ENCODE measurements at places on chromosomes 1 and 21.
A peak's percentile ranks its signal among the peaks of the same experiment; 100 is the strongest.

DNA sequence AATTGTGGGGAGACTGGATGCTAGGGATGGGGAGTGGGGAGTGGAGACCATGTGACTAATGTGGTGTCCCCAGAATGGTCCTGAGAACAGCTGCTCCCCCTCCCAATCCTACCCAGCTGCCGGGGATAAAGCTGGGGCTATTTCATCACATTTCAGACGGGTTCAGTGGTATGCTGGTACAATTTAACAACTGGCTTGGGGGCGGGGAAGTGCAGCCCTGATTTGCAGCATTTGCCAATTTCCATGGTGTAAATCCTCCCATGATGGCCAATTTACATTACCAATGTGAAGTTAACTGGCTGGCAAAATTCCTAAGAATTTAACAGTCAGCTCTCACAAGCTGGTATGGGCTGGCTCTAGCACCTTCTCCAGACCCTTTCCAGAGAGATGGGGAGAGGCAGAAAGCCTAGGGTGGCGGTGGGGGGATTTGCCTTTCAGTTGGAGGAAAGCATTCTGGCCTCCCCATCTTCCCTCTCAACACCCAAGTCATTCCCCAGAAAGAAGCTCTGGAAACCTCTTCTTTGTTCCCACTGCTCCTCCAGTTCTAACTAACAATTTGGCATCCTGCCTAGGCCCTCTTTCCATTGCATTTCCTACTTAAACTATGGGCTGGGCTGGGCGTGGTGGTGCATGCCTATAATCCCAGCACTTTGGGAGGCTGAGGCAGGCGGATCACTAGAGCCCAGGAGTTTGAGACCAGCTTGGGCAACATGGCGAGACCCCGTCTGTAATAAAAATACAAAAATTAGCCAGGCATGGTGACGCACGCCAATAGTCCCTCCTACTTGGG is 11.3 kb upstream of the ADGRB2 start:
- no peak for DNase-seq

- DNase-seq, result no peak
Measured at GRCh38 chr21:15124731-15125130, 59.9 kb upstream of the NRIP1 start.

- no peak for DNase-seq
Measured at GRCh38 chr1:66342707-66343106, 191.2 kb upstream of the SGIP1 start.

DNA sequence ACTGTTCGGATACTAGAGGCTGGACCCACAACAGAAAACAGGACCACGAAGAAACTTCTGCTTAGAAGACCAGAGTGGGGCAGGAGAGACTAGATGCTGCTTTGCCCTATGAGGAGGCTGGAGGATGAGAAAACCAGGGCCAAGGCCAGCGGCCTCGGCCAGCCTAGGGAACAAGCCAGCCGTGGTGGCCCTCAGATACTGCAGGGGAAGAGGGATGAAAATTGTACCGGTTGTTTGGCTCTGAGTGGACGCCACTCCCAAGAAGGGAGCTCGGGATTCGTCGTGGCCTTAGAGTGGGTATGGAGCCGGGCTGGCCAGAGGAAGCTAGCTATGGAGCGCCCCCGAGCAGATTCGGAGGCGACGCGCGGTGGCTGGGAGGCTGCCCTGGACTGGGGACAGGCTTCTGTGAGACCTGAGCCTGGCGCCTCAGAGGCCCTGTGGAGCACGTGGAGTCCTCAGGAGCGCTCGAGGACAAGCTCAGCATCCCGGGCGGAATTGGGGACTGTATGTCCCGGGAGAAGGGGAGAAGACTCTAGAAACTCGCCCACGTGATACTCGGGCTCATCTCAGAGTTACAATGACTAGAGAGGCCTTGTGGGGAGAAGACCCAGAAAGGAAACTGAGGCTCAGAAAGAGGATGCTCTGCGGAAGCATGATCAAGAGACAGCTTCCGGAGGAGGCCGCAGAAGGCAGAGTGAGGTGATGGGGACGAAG is 2.8 kb downstream of the PRRX1 start:
- DNase-seq, result peak; percentile 41

DNA sequence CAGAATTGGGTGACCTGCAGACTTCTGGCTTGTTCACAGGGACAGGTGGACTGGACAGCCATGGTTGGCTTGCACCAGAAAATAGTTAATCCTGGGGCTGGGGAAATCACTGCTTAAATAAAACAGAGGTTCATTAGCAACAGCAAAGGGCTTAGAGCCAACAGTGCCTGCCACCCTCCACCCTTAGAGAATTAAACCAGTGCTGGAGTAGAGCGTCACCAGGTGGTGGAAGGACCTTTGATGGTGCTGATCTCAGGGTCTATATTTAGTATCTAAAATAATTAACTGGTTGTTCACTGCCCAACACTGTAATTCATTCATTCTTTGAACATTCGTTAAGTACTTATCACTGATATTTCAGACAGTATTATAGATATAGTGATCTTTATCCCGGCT is 34.7 kb upstream of the PDE9A start:
- no peak for DNase-seq

DNA sequence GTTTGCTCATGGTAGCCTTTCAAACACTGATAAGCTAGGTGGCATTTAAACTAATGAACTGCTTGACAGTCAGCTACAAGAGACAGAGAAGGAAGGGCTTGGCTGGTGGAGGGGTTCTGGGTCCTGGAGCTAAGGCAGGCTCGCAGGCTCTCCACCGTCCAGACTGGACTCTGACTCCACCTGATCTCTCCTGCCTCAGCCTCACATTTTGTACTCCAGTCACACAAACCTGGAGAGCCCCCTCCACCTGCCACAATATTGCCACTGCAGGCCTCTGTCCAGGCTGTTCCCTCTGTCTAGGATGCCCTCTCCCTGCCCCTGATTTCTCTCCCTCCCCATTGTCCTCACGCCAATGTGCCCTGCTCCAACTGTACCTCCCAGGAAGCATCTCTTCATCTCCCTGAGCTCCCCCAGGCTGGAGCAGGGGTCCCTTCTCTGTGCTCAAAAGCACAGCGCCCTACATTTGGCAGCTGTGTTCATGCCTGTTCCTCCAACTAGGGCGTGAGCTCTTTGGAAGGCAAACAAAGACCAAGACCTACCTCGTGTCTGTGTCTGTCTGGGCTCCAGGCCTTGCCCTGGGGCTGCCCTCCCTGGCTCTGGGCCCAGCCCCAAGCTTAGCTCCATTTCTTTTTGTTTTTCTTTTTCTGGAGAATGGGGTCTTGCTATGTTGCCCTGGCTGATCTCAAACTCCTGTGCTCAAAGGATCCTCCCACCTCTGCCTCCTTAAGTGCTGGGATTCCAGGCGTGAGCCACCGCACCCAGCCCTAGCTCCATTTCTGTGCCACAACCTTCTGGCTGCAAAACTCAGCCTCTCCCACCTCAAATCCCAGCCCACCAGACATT is 2.9 kb downstream of the TIE1 start:
- no peak for DNase-seq

GRCh38 chr1:192702212-192702902 is 66.4 kb downstream of the RGS13 start:
- no peak for DNase-seq

GRCh38 chr1:233340031-233340555 is 12.6 kb downstream of the MAP3K21 start:
- DNase-seq, result no peak

DNA sequence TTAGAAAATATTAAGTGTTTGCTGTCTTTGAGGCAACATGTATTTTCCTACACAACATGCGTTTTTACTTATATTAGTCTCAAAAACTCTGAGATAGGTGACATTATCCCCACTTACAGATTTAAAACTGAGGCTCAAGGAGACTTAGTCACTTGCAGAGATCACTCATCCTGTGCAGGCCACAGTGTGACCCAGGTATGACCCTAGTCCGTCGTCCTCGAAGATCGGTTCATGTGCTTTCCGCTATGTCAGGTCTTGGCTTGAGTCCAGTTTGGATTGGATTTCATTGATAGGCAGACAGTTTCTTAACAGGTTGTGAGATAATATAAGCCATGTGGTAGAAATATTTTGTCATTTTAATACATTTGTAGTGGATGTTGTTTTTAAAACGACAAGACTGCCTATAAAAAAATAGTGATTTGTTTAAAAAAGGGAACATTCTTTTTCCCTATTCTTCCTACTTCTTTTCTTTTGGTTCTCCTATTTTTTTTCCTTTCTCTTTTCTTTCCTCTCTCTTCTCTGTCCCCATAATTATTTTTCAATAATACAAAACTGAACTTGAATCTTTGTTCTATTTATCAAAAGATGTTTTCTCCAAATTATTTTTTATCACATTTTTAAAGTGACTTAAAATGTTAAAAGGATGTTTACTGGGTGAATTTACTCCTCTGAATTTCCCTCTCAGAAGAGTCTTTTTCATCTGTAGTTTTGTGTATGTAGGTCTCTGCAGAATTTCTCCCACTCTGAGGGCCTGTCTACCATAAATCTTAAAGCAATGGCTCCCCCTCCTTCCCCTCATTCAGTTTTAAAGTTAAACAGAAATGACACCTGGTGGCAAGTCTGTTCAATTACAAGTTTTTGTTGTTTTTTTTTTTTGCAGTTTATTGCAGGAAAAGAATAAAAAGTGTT is 81.8 kb downstream of the PHTF1 start:
- peak; percentile 16 for DNase-seq

DNA sequence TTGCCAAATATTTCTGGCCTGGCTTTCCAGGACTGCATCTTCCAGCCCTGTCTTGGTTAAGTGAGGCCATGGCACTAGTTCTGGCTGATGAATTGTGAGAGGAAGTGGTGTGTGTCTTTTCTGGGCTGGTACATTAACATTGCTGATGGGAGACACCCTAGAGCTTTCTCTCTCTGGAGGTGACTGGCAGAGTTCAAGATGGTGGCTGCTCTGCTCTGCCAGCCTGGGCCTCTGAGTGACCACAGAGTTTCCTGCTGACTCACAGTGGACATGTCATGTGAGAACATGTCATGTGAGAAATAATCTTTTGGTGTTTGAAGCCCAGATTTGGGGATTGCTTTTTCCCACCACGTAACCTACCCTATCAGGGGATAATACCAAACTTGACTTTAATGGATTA is 218.0 kb upstream of the KIAA0040 start:
- DNase-seq, result no peak

- no peak for DNase-seq
Measured at GRCh38 chr1:38672692-38673091, 186.9 kb downstream of the RRAGC start.

DNA sequence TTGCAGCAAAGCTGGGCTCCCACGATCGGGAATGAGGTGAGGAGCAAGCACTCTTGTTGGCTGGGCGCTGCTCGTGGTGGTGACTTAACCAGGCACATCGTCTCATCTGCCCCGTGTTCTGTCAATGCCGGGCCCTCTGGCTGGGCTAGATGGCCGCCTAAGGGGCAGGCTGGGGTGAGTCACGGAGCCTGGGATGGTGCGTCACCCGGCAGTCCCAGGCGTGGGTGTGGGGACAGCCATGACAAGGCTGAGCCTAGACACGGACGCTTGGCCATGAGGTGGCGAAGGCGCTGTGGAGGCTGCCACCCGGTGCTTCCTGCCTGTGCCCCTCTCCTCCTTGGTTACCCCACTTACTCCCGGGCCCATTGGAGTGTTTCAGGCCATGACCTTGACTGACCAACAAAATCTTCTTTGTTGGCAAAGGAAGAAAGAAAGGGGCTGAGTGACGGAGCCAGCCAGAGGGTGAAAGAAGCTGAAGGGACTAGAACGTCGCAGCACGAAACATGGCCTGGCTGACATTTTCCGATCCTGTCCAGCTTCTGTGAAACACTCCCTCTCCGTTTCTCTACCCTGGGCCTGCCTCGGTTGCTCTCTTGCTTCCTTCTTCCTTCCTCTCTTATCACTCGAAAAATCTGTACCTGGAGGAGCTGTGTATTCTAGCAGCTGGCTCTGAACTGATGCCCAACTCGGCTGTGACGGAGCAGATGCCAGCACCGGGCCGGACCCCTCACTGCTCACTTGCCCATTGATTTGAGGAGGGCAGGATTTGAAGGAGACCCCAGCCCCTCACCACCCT is 596 bp downstream of the CD247 start:
- no peak for DNase-seq

- DNase-seq, result peak; percentile 36
Measured at GRCh38 chr1:87805666-87806378, 477.1 kb downstream of the LMO4 start.

GRCh38 chr1:153803470-153804056 is 28.4 kb downstream of the SLC27A3 start:
- DNase-seq, result no peak

DNA sequence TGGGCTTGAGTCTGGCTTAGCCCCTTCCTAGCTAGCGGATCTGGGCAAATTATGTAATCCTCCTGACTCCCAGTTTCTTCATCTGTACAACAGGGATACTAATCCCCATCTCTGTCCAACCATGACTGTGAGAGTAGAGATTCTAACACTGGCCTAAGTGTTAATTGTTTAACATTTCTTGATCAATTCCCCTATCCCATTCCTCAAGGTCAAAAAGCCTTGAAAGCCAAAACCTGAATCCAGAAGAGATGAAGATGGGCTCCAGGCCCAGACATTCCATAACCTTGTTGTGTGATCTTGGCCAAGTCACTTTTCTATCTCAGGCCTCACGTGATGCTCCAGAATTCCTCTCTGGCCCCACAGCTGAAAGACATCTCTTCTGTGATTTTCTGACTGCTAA is 18.8 kb upstream of the PHLDA3 start:
- DNase-seq, result no peak

- DNase-seq, result no peak
Measured at GRCh38 chr1:110798691-110799256, 74.2 kb upstream of the CD53 start.

DNA sequence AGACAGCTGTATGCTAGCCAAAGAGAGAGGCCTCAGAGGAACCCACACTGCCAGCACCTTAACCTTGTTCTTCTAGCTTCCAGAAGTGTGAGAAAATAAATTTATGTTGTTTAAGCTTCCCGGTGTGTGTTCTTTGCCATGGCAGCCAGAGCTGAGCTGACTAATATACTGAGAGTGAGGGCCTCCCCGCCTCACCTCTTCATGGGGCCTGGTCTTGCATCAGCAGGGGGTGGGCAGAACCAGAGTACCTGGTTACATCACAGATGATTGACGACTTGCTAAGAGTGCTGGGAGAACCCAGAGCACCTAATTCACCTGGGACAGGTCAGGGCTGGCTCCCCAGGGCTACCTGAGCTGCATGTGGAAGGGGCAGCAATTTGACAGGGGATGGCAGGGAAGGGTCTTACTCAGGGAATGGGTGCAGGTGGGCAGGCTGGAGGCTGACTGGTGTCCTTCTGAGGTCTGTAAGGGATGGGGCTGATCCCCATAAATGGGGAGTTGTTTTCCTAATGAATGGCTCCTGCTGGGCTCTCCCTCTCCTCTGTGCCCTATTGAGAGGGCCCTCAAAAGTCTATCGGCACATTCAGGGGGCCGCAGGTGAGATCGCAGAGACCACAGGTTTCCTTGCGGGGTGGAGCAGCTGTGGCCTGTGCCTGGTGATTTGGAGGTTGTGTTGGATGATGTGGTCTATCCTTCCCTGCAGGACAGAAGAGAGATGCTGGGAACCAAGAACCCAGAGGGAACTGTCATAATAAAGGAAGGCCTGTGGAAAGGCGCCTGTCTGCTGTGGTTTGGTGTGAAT is 60.6 kb upstream of the ETV3 start:
- no peak for DNase-seq

GRCh38 chr1:93751377-93752250 is 70.0 kb upstream of the BCAR3 start:
- no peak for DNase-seq

DNA sequence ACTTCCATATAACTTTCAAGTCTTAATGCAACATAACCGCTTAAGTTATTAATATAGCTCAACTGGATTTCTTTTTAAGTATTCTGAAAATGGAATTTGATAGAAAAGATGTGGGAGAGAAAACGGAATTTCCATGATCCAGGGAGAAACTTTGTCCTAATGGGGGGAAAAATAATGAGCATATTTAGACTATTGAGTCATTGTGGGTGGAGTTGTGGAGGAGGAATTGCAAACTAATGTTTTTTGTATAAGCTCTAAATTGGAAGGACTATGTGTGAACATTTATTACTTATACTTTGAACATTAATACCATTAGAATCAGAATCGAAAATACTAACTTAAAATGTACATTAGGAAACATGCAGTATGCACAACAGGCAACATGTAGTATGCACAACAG is 159.9 kb upstream of the NEGR1 start:
- no peak for DNase-seq

Data from right kidney (tissue), 9 donors.